Bronchus fibroblast of lung (primary cell): ENCODE measurements at places on chromosomes 7 and 10. TPM values are rescaled to one million over a fixed set of nuclear protein-coding genes. Genes with fewer than 3 reads are reported as not detected.

EVX1 gene
- total RNA-seq = not detected in 2 replicates

ASZ1 gene
- not detected in 2 replicates for total RNA-seq

POLR2J2 gene
- total RNA-seq = 0.17 and 0.30 TPM in 2 replicates

CRHR2 gene
- not detected in 2 replicates for total RNA-seq

PRSS37 gene
- total RNA-seq = not detected in 2 replicates

TRPV5 gene
- total RNA-seq = not detected in 2 replicates

ASB4 gene
- total RNA-seq = not detected in 2 replicates

PRDX3 gene
- total RNA-seq = 168 and 183 TPM in 2 replicates

HOGA1 gene
- total RNA-seq = 0.67 and 1.0 TPM in 2 replicates

FBXW4 gene
- total RNA-seq = 14.4 and 14.5 TPM in 2 replicates

PDCD4 gene
- total RNA-seq = 15.2 and 23.4 TPM in 2 replicates

TMEM213 gene
- total RNA-seq = not detected in 2 replicates

NODAL gene
- not detected in 2 replicates for total RNA-seq

CNPY1 gene
- not detected in 2 replicates for total RNA-seq

ZNF485 gene
- 2.7 and 3.7 TPM in 2 replicates for total RNA-seq

CCDC172 gene
- not detected in 2 replicates for total RNA-seq

NPC1L1 gene
- total RNA-seq = not detected in 2 replicates

MUC12 gene
- 1.2 and 1.8 TPM in 2 replicates for total RNA-seq

SLC29A4 gene
- total RNA-seq = 4.2 and 5.2 TPM in 2 replicates

OR2A5 gene
- total RNA-seq = not detected in 2 replicates

ARID5B gene
- 40.1 and 42.7 TPM in 2 replicates for total RNA-seq
